ENCODE measurements at places on chromosomes 5 and 9. TPM values are rescaled to one million over a fixed set of nuclear protein-coding genes. Genes with fewer than 3 reads are reported as not detected.

DNA sequence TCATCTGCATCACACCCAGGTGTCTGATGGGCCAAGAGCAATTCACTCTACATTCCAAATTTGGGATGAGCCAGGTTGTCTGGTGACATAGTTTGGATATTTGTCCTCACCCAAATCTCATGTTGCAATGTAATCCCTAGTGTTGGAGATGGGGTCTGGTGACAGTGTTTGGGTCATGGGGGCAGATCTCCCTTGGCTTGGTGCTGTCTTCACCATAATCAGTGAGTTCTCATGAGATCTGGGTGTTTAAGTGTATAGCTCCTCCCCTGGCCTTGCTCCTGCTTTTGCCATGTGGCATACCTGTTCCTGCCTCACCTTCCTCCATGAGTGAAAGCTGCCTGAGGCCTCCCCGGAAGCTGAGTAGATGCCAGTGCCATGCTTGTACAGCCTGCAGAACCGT, 7.4 kb upstream of the SIL1 start:
- H3K27me3 ChIP-seq, result no peaks in the 10 kb centered on the region
- no peak overlapping the region for H3K4me3 ChIP-seq
- no peaks in the 10 kb centered on the region for H3K36me3 ChIP-seq
- H3K27ac ChIP-seq, result no peak overlapping the region
- DNase-seq, result no peak
- peaks cover 4% of the 10 kb centered on the region for H3K4me1 ChIP-seq

GRCh38 chr5:124527220-124527991, 219.0 kb downstream of the ZNF608 start:
- DNase-seq, result peak; percentile 73
- H3K4me3 ChIP-seq, result no peak overlapping the region
- no peaks in the 10 kb centered on the region for H3K27me3 ChIP-seq
- H3K4me1 ChIP-seq, result no peaks in the 10 kb centered on the region
- H3K27ac ChIP-seq, result no peak overlapping the region

Gene RLN2
- 0.98 TPM for polyA plus RNA-seq

Gene TEX48
- polyA plus RNA-seq, result not detected

DNA sequence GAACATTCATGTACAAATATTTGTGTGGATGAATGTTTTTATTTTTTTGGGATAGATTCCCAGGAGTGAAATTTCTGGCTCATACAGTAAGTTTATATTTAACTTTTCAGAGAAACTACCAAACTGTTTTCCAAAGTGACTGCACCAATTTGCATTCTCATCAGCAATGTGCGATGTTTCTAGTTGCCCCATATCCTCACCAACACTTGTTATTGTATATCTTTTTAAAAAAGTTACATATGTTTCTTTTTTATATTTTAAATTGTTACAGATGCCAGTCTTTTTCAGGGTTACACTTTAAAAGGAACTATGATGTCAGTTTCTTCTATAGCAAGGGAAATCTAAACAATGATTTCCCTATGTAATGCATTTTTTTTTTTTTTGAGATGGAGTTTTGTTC, 49.1 kb upstream of the SEMA4D start:
- no peaks in the 10 kb centered on the region for H3K36me3 ChIP-seq
- H3K4me3 ChIP-seq, result no peak overlapping the region
- DNase-seq, result no peak
- H3K4me1 ChIP-seq, result no peaks in the 10 kb centered on the region

DNA sequence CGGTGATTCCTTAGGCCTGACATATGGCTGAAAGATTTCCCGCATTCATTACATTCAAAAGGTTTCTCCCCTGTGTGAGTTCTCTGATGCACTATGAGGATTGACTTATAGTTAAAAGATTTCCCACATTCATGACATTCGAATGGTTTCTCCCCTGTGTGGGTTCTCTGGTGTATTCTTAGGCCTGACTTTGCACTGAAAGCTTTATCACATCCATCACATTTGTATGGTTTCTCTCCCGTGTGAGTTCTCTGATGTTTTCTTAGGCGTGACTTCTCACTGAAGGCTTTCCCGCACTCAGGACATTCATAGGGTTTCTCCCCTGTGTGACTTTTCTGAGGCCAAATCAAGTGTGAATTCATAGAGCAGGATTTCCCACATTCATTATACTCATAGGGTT, 35.8 kb downstream of the ZNF782 start:
- H3K4me1 ChIP-seq, result no peaks in the 10 kb centered on the region
- H3K4me3 ChIP-seq, result no peak overlapping the region
- no peak for DNase-seq
- peaks cover 28% of the 10 kb centered on the region for H3K36me3 ChIP-seq
- H3K27ac ChIP-seq, result no peak overlapping the region

Gene OCLN
- polyA plus RNA-seq, result 23.0 TPM

DNA sequence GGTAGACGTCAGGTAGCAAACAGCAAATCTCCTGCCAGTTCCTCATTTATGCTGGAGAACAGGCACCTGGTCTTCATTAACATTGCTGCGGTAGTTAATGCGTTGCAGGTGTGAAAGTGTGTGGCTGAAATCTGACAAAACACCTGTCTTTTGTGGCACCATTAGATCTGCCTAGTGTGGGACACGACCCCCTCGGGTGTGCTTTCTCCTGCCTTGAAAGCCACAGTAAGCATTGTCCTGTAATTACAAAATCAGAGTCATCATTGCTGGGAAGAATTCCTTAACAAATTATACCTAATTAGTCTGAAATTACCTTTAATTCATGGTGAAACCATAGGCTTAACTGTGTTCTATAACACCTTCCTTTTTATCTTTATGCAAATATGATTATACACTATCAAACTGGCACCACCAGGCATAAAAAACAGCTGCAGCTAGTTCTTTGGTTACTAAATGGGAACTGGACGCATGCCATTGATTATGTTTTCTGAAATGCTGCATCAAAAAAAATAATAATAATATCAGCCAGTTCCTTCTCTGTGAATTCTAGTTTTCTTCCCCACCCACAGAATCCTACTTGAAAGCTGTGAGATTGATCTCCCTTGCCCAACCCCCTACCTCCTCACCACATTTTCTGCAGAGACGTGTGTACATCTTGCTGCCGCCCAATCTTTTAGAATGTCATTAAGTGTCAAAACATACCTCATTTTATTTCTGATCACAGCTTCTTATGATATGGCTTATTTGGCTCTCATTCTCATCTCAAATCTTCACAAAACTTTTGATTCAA, 374.0 kb downstream of the NFIB start:
- no peaks in the 10 kb centered on the region for H3K27me3 ChIP-seq
- DNase-seq, result peak; percentile 94
- no peak overlapping the region for H3K4me3 ChIP-seq
- H3K27ac ChIP-seq, result no peak overlapping the region
- H3K36me3 ChIP-seq, result no peaks in the 10 kb centered on the region
- H3K4me1 ChIP-seq, result no peaks in the 10 kb centered on the region

Gene GABRA1
- not detected for polyA plus RNA-seq

Gene TAF11L10
- polyA plus RNA-seq, result not detected

DNA sequence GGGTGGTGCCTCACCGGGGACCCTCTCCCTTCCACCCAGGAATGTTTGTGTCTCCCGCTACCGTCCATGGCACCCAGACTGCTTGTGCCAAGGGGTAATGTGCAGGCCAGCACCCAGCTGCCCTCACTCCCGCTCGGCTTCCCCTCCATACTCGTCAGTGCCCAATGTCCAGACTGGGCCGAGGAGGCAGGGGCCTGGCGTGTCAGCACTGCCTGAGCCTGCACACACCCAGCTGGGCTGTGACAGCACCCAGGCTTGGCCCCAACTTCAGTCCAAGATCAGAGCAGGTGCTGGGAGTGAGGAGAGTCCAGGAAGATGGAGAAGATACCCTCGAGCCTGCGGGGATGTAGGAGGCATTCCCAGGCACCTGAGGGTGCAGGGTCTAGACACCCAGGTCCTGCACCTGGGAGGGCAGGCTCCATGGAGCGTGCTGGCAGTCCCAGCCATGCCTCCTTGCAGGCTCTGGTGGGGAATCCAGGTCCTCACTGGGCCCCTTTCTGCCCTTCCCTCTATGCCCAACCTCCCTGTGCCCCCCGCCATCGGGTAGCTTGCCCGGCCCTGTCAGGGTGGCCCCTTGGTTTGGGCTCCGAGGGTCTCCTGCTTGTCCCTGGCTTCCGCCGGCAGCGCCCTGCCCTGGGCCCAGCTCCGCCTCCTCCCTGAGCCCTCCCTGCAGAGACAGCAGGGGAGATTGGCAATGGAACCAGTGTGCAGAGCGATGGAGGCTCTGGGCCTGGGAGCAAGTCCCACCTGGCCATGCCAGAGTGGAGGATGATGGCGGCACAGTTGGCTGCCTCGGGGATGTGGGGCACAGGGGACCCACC, 250.8 kb upstream of the EDIL3 start:
- DNase-seq, result no peak
- H3K36me3 ChIP-seq, result no peaks in the 10 kb centered on the region
- no peaks in the 10 kb centered on the region for H3K4me1 ChIP-seq
- no peaks in the 10 kb centered on the region for H3K27me3 ChIP-seq
- no peak overlapping the region for H3K27ac ChIP-seq

- H3K27ac ChIP-seq, result no peak overlapping the region
- no peaks in the 10 kb centered on the region for H3K4me1 ChIP-seq
- peaks cover 9% of the 10 kb centered on the region for H3K36me3 ChIP-seq
- no peak for DNase-seq
These were observed 27.9 kb downstream of the NANS start for GRCh38 chr9:98084396-98084795.

Gene PCDHGA11
- 0.65 TPM for polyA plus RNA-seq

Gene PCDHA1
- 0.02 TPM for polyA plus RNA-seq

GRCh38 chr9:3954331-3955304, 345.2 kb downstream of the GLIS3 start:
- no peak overlapping the region for H3K27ac ChIP-seq
- H3K4me3 ChIP-seq, result no peak overlapping the region
- DNase-seq, result no peak
- no peaks in the 10 kb centered on the region for H3K36me3 ChIP-seq

DNA sequence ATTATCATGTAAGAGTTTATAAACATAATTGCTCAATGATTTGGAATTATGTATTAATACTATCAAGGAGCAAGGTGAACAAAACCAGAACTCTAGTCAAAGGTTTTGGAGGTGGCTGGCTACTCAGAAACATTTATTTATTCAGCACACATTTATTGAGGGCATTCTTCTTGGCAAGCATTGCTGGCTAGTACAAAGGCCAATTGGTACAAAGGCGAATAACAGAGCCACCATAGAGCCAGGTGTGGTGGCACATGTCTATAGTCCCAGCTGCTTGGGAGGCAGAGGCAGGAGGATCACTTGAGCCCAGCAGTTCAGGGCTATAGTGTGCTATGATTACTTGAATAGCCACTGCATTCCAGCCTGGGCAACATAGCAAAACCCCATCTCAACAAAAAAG, 242.1 kb downstream of the CWC27 start:
- no peaks in the 10 kb centered on the region for H3K27me3 ChIP-seq
- no peak overlapping the region for H3K4me3 ChIP-seq
- DNase-seq, result no peak
- peaks cover 6% of the 10 kb centered on the region for H3K4me1 ChIP-seq
- no peaks in the 10 kb centered on the region for H3K36me3 ChIP-seq
